ENCODE measurements at places on chromosomes 11 and 22. TPM values are rescaled to one million over a fixed set of nuclear protein-coding genes. Genes with fewer than 3 reads are reported as not detected.

The GLYAT gene
- not detected for total RNA-seq

The MRPL40 gene
- 12.6 TPM for total RNA-seq

The SEPTIN3 gene
- 0.08 TPM for total RNA-seq

The CHRNA10 gene
- 0.90 TPM for total RNA-seq

DNA sequence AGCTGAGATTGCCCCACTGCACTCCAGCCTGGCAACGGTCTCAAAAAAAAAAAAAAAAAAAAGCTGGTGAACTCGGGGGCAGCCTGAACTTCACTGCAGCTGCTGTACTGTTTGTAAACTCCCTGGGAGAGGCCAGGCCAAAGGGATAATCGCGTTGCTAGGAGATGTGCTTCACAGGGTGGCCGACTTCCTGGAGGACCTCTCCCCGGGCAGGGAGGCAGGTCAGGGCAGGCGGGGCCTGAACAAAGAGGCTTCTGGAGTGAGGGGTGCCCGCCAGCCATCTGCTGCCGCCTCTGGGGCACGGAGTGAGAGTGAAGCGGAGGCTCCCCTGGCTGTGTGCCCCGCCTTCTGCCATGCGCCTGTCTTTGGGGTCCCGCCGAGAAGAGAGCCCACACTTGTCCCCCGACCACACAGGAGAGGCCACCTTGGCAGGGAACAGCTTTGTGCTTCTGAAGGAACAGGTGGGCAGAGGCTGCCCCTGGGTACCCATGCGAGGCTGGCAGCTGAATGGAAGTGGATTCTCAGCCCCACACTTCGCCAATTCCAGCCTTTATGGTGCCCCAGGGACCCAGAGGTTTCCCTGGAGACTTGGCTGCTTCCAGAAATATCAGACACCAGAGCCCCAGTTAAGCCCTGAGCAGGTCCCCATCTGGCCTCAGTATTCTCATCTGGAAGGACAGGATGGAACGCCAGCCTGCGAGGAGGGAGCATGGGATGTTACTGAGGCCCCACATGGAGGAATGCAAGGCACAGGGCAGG lies 29.6 kb downstream of the TMEM184B start:
- H3K27ac ChIP-seq = no peak overlapping the region
- H3K27me3 ChIP-seq = no peaks in the 10 kb centered on the region
- H3K4me3 ChIP-seq = no peak overlapping the region
- no peaks in the 10 kb centered on the region for H3K4me1 ChIP-seq
- DNase-seq = no peak
- peaks cover 6% of the 10 kb centered on the region for H3K36me3 ChIP-seq

- H3K4me3 ChIP-seq = no peak overlapping the region
- no peak for DNase-seq
- H3K4me1 ChIP-seq = no peaks in the 10 kb centered on the region
- H3K27me3 ChIP-seq = no peaks in the 10 kb centered on the region
- H3K36me3 ChIP-seq = no peaks in the 10 kb centered on the region
Observed at GRCh38 chr11:40223596-40224330, 1235.7 kb downstream of the LRRC4C start.

DNA sequence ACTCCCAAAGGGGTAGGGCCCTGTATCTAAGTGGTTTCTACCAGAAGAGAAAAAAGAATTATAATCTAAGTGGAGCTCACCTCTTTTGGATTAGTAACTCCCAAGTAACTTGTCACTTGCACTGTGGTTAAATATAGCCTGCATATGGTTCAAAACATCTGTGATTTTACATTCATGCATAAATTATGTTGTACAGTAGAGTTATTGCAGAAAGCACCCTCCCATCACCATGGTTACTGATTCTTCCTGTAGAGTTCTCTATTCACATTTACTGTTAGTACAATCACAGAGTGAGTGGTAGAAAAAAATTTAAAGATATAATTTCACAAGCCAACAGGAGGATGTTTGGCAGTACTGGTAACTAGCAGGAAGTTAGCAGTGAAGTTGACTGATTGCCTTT lies 80.4 kb downstream of the LRRC4C start:
- H3K4me1 ChIP-seq = no peaks in the 10 kb centered on the region
- no peak overlapping the region for H3K27ac ChIP-seq
- no peak for DNase-seq

DNA sequence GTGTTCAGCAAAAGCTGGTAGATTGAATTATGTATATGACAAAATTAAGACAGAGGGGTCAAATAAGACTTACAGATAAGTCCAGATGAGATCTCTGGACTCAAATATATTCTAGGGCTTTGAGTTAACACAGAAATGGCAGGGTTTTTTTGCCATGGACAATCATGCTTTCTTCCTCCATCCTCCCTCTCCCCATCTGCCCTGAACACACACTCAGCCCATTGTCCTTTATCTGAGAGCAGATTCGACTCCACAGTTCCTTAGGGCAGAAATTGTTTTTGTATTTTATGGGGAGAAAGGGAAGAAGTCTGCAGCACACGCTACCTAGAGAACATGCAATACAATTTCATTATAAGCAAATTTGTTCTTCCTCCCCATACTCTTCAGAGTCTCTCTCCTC lies 86.8 kb downstream of the SLC1A2 start:
- no peaks in the 10 kb centered on the region for H3K27me3 ChIP-seq
- peaks cover 50% of the 10 kb centered on the region for H3K4me1 ChIP-seq
- no peak overlapping the region for H3K27ac ChIP-seq
- H3K36me3 ChIP-seq = no peaks in the 10 kb centered on the region
- H3K4me3 ChIP-seq = no peak overlapping the region

DNA sequence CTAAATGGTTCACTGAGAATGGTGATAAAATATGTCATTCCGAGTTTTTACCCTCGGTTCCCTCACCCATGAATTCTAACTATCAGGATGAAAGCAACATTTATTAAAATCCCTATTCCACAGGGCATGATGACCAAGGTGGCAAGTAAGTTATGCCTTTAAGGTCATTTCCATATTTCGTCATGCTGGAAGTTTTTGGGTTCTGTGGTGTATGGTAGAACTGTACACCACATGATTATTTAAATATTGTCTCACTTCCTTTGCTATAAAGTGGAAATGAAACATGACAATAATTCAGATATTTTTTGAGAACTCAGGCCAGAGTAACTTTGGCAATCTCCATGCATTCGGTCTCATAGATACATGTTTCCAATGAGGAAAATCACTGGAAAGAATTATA lies 68.5 kb upstream of the CARD18 start:
- H3K27ac ChIP-seq = no peak overlapping the region
- DNase-seq = no peak
- H3K4me1 ChIP-seq = no peaks in the 10 kb centered on the region
- no peaks in the 10 kb centered on the region for H3K36me3 ChIP-seq
- no peak overlapping the region for H3K4me3 ChIP-seq

The UBQLN3 gene
- not detected for total RNA-seq

- H3K36me3 ChIP-seq = no peaks in the 10 kb centered on the region
- H3K4me1 ChIP-seq = no peaks in the 10 kb centered on the region
- no peak overlapping the region for H3K27ac ChIP-seq
- H3K4me3 ChIP-seq = no peak overlapping the region
- DNase-seq = no peak
- no peaks in the 10 kb centered on the region for H3K27me3 ChIP-seq
Observed at GRCh38 chr11:102927624-102927990, 27.9 kb downstream of the MMP13 start.

DNA sequence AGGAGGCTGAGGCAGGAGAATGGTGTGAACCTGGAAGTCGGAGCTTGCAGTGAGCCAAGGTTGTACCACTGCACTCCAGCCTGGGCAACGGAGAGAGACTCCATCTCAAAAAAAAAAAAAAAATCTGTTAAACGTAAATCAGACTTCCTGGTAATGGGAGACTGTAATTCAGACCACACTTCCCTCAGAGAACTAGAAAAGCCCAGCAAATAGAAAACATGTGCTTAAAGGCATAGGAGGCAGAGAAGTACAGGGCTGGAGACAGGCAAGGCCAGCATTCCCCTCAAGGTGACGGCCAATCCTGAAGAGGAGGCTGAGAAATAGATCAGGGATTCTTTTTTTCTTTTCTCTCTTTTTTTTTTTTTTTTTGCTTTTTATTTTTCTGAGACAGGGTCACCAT lies 8.2 kb downstream of the GGT5 start:
- no peaks in the 10 kb centered on the region for H3K27me3 ChIP-seq
- no peaks in the 10 kb centered on the region for H3K36me3 ChIP-seq
- peaks cover 10% of the 10 kb centered on the region for H3K4me1 ChIP-seq
- H3K4me3 ChIP-seq = no peak overlapping the region
- no peak for DNase-seq
- H3K27ac ChIP-seq = no peak overlapping the region

DNA sequence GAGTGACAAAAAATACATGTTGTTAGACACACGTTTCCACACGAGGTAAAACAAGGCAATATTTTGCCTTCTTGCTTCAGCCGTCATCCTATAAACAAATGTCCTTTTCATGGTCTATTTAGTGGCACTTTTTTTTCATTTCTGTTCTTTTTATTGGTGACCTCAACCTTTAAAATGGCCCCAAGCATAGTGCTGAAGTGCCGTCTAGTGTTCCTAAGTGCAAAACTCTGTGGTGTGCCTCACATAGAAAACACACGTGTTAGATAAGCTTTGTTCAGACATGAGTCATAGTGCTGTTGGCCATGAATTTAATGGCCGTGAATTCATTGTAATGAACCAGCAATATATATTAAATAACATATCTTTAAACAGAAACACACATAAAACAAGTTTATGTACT lies 15.6 kb downstream of the OVCH2 start:
- H3K36me3 ChIP-seq = no peaks in the 10 kb centered on the region
- no peak overlapping the region for H3K4me3 ChIP-seq
- H3K27me3 ChIP-seq = peaks cover 11% of the 10 kb centered on the region

DNA sequence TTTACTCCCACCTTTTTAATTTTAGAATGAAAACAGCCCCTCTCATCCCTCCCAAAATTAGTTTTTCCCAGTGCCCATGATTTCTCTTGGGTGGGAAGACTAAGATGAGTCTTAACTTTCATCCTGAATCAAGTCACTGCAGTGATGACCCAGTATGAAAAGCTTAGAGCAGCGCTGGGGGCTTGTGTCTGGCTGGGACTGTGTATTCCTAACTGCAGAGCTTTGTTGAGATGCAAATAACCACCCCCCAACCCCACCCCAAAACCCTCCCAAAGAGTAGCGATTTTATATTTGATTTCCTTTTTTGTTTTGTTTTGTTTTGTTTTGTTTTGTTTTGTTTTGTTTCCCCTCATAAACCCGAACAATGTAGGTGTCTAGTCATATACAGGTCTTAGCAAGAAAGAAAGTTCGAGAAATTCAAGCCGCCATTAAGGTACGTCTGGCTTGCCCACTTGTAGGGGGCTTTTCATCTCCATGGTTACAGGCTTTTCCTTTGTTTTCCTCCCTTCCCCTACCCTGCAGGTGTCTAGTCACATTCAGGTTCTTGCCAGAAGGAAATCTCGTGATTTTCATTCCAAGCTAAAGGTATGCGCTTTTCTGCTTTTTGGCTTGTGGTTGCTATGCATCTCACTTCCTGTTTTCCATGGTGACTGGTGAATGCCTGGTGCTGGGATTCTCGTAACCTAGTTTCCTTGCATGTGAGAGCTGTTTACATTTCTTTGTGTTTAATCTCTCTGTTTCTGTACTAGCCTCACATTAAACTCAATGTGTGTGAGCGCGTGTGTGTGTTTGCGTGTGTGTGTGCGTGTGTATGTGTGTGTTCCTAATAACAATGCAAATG lies 144.6 kb upstream of the RASSF10 start:
- no peaks in the 10 kb centered on the region for H3K36me3 ChIP-seq
- H3K4me1 ChIP-seq = no peaks in the 10 kb centered on the region
- DNase-seq = no peak
- no peaks in the 10 kb centered on the region for H3K27me3 ChIP-seq
- no peak overlapping the region for H3K27ac ChIP-seq

DNA sequence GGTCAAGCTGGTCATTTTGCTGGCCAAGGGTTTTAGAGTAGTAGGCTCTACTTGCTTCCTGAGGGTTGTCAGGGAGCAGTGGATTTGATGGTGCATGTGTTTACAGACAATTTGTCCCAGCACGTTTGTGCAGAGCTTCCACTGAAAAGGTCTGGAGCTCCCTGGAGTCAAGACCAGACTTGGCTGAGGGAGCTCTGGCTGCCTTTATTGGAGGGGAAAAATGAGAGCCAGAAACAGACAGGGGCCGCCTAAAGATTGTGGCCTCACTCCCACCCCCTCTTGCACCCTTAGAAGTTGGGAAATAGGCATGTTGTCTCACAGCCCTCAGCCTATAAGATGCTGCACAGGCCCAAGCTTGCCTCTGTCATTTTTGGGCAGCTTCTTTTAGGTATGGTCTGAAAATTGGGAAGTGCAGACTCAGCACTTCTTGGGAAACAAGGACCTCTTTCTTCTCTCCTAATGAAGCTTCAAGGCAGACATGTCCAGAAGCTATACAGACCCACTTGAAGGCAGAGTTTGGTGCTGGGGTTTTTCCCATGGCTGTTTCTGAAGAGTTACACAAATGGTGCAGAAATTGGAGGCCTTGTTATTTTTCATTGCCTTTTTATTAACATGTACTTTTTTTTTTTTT lies 55.1 kb downstream of the AMOTL1 start:
- no peaks in the 10 kb centered on the region for H3K36me3 ChIP-seq
- no peak overlapping the region for H3K4me3 ChIP-seq
- H3K27me3 ChIP-seq = no peaks in the 10 kb centered on the region
- no peaks in the 10 kb centered on the region for H3K4me1 ChIP-seq
- DNase-seq = no peak

DNA sequence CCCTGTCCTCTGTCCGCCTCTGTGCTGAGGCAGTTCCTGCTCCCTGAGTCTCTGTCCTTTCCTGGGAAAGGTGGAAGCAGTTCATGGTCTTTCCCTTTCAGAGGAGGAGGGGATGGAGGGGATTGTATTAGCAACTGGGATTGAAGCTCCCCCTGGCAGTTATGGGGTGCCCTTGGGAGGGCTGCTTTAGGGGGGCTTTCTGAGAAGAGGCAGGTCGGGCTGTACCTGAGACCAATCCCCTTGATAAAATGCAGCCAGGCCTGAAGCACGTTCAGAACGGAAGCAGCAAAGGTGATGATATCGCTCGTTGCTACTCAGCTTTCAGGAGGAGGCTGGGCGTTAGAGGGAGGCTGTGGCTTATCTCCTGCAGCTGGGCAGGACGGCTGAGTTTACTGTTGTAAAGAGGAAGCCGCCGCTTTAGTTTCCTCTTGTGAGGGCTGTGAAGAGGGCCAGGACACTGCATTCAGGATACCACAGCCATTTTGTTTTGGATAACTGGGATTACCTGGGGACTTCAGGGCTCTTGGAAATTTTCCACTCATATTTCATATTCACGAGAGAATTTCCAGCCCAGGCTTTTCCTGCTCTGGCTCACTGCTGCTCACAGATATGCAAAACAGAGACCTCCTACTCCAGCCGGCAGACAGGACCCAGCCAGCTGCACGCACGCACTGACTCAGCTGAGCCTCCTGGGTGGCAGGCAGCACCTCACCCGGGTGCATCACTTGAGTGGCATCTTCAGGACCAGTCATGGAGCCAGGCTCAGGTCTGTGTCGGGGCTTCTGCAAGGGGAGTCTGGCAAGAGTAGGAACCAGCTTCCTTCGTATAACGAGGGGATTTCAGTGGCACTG lies 798 bp downstream of the AMPD3 start:
- peak overlapping the region; percentile 75 for H3K27ac ChIP-seq
- H3K36me3 ChIP-seq = no peaks in the 10 kb centered on the region
- H3K4me1 ChIP-seq = peaks cover 62% of the 10 kb centered on the region
- peak overlapping the region; percentile 55 for H3K4me3 ChIP-seq

DNA sequence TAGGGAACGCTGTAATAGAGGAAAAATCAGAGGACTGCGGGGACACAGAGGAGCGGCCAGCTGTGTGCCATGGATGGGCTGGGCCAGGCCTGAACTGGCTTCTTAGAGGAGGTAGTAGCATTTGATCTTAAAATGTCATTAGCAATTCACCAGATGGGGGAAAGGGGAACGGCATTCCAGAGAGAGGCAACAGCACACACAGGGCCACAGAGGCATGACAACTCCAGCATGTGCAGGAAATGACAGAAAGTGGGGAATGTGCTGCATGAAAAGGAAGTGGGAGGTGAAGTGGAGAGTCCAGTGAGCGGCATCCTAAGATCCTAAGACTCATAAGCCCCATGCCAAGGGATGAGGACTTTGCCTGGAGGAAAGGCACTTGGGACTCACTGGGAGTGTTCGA lies 69.0 kb downstream of the UBASH3B start:
- H3K4me3 ChIP-seq = no peak overlapping the region
- H3K27me3 ChIP-seq = no peaks in the 10 kb centered on the region
- no peak for DNase-seq

The TYR gene
- not detected for total RNA-seq
